Activated T-cell treated with anti-CD3 and anti-CD28 coated beads for 24 hours (primary cell): ENCODE measurements at places on chromosomes 12 and 14.

DNA sequence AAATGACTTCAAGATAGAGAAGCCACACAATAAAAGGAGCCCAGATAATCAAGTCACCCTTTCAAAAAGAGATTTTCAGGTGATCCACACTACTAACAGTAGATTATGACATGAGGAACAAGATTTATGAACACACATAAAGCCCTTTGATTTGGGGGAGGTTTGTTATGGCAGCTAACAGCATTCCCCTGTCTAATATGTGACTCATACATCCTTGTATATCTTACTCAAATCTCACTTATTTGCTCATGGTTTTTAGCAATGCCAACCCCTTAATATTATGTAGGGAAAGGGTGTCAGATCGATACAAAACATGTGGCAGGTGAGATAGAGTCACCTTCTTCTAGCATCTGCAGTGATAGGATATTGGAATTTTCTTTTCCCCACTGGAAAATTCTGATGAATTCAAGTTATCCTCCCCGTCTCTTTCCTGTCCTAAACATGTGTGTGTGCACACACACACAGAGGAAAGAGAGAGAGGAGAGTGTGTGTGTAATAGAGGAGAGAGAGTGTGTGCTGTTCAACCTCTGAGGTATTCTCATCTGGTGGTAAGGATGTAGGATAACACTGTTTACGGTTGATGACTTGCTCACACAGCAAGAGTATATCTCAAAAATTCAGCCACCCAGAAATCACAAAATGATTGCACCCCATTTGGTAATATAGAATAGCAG, 319.9 kb downstream of the KCNC2 start:
- DNase-seq: no peak

- DNase-seq: no peak
Observed at GRCh38 chr14:39467889-39468524, 35.8 kb upstream of the FBXO33 start.

GRCh38 chr14:104731320-104732294, 7.6 kb downstream of the ADSS1 start:
- DNase-seq: no peak

DNA sequence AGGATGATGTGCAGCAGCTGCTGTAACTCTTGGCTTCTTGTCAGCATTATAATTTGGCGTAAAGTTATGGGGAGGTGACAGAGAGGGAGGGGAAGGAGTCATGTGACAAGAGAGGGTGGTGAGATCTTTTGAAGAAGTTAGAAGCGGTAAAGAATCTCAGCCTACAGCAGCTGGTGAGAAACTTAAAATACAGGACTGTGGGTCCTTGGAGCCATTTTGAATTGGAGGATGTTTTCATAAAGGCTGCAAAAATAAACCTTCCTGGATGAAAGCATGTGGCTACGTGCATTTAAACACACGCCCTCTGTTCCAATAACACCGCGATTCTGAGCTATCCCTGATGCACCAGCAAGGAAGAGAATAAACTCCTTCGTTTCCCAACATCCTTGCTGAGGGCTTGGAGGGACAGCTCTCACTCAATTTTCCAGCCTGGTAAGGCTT, 133.7 kb downstream of the TMEM30B start:
- no peak for DNase-seq

DNA sequence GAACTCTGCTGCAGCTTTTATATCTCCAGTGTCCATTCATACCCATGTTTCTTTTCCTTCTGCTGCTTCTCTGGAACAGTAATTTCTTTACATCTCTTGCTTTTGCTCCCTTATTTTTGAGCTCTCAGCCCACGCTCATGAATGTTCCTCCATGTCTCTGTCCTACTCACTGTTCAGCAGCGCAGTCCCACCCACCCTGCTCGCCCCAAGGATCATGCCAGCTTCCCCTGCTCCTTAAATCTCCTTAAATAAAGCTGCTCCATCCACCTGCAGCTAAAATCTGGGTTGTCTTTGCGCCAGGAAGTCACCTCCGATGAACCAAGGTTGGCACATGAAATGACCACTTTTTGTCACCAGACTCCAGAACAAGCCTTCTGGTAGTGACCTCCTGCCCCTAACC, 201.1 kb upstream of the RGS6 start:
- DNase-seq: no peak

DNA sequence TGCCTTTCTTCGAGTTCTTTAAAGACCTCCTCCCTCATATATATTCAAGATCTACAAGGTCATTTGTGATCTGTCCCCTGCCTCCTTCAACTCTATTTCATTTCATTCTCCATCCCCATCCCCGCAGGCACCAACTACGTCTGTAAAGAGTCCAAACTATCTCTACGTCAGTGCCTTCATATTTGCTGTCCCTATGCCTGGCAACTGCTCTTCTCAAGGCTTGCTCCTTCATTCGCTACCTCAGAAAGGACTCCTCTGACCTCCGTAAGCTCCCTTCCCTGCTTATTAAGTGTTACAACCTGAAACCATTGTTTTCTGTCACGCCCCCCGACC, 650 bp downstream of the LLPH start:
- DNase-seq: no peak

- no peak for DNase-seq
Observed at GRCh38 chr14:102075155-102075554, 11.7 kb downstream of the HSP90AA1 start.

DNA sequence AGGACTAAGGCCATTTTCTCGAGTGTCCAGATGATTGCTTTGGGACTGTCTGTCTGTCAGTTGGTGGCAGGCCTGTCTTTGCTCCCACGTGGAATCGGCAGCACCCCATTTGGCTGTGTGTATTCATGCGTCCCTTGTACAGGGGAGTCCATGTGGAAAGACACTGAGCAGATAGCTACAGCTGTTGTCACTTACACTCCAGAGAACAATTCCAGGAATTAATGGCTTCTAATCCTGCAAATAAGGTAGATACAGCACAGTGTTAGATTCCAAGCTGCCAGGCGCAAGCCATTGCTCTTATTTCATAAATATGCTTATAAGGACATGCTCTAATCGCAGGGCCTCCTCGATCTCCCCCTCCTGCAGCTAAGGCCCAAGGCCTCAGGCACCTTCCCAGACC, 208.8 kb downstream of the VRK1 start:
- DNase-seq: no peak

GRCh38 chr12:69501154-69501895, 31.1 kb downstream of the FRS2 start:
- no peak for DNase-seq

DNA sequence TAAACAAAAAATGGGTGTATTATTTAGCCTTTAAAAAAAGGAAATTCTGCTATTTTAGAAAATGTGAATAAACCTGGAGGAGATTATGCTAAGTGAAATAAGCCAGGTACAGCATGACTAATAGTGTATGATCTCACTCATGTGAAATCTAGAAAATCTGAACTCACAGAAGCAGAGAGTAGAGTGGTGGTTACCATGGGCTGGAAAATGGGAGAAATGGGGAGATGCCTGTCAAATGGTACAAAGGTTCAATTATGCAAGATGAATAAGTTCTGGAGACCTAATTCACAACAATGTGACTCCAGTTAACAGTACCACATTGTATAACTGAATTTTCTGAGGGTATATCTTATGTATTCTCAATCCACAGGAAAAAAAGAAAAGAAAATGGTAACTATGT, 17.4 kb upstream of the LEMD3 start:
- DNase-seq: no peak

DNA sequence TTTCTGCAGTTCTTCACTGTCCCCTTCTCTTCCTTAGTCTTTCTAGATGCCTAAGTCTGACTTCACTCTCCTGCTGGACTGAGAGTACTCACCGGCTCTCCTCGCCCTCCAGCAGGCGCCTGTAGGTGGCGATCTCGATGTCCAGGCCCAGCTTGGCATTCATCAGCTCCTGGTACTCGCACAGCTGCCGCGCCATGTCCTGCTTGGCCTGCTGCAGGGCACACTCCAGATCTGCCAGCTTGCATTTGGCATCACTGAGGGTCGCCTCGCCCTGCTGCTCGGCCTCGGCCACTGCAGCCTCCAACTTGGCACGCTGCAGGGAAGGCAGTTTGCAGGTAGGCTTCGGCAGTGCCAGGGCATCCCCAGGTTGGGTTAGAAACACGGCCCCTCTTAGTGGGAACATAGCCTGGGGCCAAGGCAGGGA, 5.2 kb downstream of the KRT84 start:
- no peak for DNase-seq

DNA sequence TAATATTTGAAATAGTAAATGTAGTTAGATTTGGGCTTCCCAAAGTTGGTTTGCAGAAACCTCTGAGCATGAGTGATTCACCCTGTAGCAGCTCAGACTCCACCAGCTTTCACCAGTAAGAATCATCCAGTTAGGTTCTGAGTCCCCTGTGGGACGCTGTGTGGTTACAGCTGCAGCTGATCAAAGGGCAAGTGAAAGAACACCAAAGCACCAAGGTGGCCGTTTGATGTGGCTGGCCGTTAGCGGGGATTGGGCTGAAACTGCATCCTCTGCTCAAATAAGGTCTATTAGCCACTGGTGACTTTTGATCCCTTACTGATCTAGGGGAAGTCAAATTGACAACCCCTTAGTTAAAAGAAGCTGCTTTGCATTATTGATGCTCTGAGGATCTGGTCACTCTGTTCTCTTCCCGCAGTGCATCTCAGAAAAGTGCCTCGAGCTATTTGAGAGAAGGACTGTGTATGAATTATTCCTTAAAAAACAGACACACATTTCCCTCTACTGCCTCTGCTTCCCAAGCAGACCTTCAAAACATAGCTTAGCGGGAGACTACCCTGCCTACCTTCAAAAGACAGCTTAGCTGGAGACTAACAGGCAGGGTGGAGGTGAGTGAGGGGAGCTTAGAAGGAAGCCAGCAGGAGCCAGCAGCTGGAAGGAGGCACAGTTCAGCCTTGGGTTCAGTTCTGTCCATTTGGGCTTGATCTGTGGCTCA, 3.7 kb downstream of the ABHD12B start:
- DNase-seq: peak; percentile 51

- DNase-seq: no peak
Observed at GRCh38 chr12:10363914-10364814, 25.7 kb downstream of the KLRK1 start.

- DNase-seq: no peak
Observed at GRCh38 chr12:107066691-107067090, 26.7 kb downstream of the CRY1 start.

GRCh38 chr12:104736307-104736706, 221.8 kb downstream of the SLC41A2 start:
- DNase-seq: no peak

DNA sequence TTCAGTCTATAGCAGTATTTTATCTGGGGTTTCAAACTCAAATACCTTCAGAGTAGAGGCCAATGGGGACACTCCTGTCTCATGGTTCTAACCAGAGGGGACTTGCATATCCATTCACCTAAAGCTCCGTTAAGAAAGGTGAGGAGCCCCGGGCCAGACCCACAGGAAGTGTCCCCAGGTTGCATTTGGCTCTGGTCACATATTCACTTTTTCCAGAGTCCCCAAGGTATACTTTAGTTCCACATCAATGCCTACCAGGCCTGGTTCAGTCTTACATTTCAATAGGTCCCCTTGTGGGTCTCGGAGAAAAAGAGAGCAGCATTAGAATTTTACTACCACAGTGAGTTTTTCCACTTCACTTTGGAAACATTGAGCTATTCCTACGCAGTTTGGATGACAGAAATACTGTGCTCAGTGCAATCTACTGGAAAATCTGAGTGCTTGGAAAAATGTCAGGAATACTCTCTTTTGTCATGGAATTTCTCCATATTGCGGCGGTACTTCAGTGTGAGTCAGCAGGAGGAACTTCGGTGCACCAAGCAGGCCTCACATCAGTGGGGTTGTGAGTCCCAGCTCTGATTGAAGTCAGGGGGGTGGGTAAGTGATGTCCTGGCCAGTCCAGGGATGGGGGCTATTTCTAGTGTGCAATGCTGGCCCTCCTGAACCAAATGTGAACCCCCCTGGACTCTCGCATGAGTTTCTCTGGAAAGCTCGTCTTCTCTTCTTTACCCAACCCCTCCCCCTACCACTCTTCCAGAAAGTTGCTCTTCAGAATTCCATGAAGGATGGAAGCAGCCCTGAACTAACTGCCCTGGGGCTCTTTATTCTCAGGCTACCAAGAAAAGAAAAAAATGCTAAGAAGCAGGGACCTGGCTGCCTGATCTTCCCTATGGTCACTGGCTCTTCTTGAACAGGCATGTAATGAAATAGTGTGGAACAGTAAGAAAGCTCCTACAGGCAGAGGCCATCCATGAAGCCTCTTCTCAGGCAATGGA, 184.7 kb downstream of the PRKCH start:
- DNase-seq: no peak

GRCh38 chr12:75511116-75512048, at the start of gene KRR1:
Gene KRR1, minus strand, starts transcription at chr12:75511609. Its CDS starts 12 bp downstream, at chr12:75511597.
- peak; percentile 89 for DNase-seq

DNA sequence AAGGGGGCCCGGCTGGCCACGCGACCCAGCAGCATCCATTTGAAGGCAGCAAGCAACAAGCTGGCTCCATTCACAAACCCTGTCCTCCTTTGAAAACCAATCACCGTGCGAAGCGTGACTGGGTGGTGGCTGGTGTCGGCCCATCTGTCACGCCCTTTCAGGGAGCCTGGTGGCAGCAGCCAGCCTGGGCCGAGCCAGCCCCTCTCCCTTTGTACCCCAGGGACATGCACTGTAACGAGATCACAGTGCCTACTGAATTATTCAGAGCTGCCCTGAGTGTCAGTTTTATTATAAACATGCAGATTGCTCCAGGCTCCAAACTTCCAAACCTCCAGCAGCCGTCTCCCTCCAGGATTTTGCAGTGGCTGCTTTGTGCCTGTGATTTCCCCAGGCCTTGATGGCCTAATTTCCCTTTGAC, 22.3 kb upstream of the CTDSP2 start:
- DNase-seq: no peak

- no peak for DNase-seq
Observed at GRCh38 chr12:46459111-46459510, 86.5 kb upstream of the SLC38A2 start.

GRCh38 chr12:27972721-27973120, at the start of gene PTHLH:
Gene PTHLH, minus strand, starts transcription at chr12:27972733. Its CDS starts 3,239 bp downstream, at chr12:27969494.
- no peak for DNase-seq

- DNase-seq: no peak
Observed at GRCh38 chr12:32512910-32513309, 113.6 kb downstream of the FGD4 start.

DNA sequence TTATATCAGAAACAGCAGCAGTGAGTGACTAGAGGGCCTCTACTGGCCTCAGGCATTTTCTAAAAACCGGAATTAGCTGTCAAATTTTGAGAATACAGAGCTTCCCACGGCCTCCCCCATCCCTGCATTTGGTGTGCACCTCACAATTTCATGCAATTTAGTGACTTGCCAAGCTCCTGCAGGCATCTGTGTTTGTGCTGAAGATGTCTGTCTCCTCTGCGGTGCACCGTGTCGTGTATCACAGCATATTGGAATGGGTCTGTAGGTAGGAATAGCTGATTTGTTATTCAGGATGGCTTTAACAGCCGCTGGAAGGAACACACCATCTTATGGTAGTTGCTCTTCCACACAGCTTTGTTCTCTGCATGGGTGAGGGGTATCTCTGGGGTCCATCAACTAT, 140.3 kb downstream of the SSPN start:
- DNase-seq: no peak
